ENCODE measurements at places on chromosomes 13 and 19. TPM values are rescaled to one million over a fixed set of nuclear protein-coding genes. Genes with fewer than 3 reads are reported as not detected.

GRCh38 chr19:39247701-39248664, 673 bp downstream of the IFNL4 start:
- no peak for DNase-seq

- no peak for DNase-seq
These were observed 11.1 kb downstream of the SLC44A2 start for GRCh38 chr19:10636304-10636972.

- no peak for DNase-seq
These were observed 32.6 kb downstream of the KBTBD6 start for GRCh38 chr13:41099986-41100385.

SIGLEC8 gene
- not detected for polyA plus RNA-seq

DNA sequence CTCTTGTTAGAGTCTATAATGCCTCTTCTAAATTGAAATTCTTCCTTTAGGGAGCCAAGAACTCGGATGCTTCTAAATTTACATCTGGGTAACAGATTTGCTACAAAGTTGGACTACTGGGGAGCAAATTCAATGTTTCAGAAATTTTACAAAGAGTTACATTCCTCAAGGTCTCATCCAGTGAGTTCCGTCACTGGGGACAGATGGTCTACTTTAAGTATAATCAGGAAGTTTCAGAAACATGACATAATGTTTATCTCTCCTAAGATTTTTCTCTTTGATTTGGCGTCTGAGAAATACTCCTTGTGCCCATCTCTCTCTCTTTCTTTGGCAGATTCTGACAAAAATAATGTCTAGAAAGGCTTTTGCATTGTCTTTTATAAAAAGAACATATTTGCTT, 81.5 kb upstream of the MBNL2 start:
- DNase-seq, result no peak

OSCAR gene
- polyA plus RNA-seq, result 0.22 TPM

SIGLECL1 gene
- polyA plus RNA-seq, result not detected

DNA sequence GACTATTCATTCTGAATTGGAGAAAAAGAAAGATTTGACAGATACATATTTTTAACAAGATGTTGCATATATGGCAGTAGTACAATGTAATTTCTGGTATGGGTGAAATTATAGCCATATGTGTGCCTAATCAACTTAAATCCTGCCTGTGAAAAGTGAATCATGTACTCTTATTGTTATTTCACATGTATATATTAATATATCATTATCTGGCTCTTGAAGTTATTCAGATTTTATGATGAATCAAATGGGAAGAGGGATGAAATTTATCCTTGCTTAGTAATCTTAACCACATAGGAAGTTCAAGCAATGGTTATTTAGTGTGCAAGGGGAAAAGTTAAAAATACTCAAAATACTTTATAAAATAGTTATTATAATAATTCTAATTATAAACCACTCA, 80.5 kb downstream of the GPC6 start:
- DNase-seq, result no peak

Data from AG04450 (cell line).